ENCODE measurements at places on chromosomes 7 and 10.

DNA sequence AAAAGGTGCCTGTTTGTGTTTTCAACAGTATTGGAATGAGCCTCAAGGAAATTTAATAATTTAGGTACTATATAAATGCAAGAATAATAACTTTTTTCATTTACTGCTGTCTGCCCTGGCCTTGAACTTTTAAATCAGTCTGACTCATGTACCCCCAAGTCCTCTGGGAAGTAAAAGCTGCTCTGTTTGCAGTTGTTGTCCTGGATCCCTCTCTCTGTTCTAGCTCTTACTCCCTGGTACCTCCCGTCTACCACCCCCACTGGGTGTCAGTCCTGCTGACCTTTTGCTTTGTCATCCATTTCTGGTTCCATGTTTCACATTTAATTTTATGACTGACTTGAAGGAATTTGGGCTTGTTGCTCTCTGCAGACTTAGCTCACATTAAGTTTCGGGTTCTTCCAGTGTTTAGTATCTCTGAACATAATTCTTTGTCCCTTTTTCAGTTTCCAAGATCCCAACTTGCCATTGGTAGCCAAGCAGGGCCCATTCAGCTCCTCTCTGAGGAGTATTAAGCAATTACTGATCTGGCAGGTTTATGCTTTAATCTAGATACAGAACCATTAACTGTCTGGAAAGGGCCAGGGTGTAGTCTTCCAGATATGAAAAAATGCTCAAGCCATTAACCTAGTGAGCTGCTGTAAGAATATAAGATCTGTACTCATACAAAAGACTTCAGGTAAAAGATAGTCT, 208.7 kb upstream of the FAM3C start:
- DNase-seq = no peak

DNA sequence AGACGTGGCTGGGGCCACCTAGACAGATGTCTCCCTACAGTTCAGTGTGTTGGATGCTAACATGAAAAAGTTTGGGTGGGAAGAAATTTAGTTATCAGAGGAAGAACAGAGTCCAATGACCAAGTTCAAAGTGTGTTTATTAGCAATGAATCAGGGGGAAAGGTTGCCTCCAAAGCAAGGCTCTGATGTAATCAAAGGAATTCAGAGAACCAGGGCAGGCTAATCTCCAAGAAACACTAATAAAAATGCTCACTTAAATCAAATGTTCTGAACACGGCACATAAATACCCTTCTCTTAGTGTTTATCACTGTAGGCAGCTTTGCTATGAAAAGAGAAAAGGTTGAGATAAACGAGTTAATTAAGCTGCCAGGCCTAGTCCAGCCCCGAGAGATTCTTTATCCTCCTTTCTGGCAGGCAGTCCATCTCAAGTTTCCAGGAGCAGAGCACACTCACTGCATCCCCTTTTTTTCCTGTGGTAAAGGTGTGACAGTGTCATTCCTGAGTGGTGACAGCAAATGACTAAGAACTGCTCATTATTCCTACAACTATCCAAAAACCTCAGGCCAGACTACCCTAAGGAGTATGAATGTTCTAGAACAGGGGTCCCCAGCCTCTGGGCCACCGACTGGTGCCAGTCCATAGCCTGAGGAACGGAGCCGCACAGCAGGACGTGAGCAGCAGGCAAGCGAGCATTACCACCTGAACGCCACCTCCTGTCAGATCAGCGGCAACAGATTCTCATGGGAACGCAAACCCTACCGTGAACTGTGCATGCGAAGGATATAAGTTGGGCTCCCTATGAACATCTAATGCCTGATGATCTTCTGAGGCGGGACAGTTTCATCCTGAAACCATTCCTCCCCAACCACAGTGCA, 66.9 kb upstream of the FHIP2A start:
- no peak for DNase-seq

GRCh38 chr7:1698951-1699350, 28.9 kb downstream of the ELFN1 start:
- DNase-seq = no peak

DNA sequence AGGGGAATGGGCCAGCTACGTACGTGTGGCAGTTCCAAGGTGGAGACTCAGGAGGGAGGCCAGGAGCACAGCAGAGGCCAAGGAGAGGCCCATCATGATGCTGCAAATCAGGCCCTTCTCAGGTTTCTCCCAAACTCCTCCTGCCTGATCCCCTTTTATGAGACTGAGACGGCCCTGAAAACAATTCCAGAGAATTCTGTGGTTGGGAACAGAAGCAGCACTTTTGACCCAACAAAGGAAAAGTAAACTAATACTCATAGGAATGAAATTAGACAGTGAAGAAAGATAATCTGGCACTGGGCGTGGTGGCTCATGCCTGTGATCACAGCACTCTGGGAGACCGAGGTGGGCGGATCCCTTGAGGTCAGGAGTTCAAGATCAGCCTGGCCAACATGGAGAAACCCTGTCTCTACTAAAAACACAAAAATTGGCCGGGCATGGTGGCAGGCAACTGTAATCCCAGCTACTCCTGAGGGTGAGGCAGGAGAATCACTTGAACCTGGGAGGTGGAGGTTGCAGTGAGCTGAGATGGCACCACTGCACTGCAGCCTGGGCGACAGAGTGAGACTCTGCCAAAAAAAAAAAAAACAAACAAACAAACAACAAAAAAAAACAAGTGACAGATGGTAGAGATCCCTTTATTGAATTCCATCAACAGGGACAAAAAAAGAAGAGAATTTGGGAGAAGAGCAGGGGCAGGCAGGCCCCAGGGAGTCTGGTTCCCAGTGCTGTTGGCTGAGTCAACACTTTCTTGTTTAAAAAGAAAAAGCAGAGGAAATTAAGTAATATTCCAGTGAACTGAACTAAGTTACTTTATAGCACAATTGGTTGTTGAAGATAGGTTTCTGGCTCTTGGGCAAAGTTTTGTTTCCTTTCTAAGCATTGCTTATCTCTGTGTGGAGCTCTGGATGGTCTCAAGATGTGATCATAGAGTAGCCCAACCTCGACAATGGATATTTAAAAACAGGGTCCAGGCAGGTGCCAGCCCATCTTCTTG, at the start of gene CCL26:
CCL26 (minus strand) TSS at position 131 of the 997 bp plus-strand sequence; CDS start at position 96, 35 bp downstream.
- no peak for DNase-seq

GRCh38 chr10:17737027-17737965, 14.7 kb upstream of the TMEM236 start:
- DNase-seq = peak; percentile 49

- no peak for DNase-seq
Observed at GRCh38 chr10:91856637-91857036, 52.6 kb downstream of the FGFBP3 start.

- no peak for DNase-seq
Observed at GRCh38 chr7:122397381-122397780, 92.8 kb upstream of the FEZF1 start.

DNA sequence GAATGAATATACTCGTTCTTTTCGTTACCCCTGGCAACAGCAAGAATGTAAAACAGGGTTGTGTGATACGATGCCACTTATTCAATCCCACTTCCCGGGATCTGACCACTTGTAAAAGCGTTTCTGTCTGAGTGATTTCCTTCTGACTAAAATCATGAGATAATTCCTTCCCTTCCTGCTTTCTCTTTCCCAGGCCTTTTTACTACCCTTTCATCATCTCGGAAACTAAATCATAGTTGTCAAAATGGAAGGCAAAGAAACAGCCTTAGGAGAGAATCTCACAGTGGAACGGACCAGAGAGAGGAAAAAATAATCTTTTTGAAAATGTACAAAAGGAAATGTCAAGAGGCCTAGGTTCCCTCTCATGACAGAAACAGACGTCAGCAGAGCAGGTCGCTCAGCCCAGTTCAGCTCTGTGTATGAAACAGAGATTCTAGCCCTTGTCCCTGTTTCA, 29.8 kb downstream of the DIP2C start:
- DNase-seq = no peak

- DNase-seq = peak; percentile 19
Observed at GRCh38 chr10:105952153-105952552, 1212.4 kb downstream of the SORCS1 start.

Measured in retina (tissue), 1 donor.